Natural killer cell treated with Interleukin-12 subunit alpha and Interleukin-12 subunit beta and Interleukin-15 and Interleukin-18, amount 100 ng/mL, for 72 hours (primary cell): ENCODE measurements at places on chromosomes 16 and 17.

GRCh38 chr16:678209-678857 is 1.9 kb upstream of the STUB1 start:
- no peak for DNase-seq

DNA sequence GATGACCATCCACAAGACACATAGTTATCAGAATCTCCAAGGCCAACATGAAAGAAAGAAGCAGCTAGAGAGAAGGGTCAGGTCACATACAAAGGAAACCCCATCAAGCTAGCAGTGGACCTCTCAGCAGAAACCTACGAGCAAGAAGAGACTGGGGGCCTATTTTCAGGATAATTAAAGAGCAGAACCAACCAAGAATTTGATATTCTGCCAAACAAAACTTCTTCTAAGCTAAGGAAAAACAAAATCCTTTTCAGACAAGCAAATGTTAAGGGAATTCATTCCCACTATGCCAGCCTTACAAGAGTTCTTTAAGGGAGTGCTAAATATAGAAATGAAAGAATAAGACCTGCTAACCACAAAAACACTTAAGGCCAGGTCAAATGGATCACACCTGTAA is 47.8 kb downstream of the ITFG1 start:
- no peak for DNase-seq

DNA sequence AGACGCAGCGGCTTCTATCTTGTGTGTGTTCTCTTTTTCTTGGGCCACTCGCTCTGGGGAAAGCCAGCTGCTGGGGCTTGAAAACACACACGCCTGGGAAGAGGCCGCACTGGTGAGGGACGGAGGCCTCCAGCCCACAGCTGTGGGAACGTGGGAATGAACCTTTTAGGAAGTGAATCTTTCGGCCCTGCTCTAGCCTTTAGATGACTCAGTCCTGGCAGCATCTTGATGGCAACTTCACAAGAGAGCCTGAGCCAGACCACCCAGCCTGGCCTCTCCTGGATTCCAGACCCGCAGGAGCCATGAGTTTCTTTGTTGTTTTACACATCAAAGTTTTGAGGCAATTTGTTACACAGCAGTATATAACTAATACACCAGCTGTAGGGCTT is 2.2 kb upstream of the PDPK1 start:
- DNase-seq, result peak; percentile 26

- DNase-seq, result no peak
Observed at GRCh38 chr16:53445534-53445933, 11.3 kb downstream of the RBL2 start.

DNA sequence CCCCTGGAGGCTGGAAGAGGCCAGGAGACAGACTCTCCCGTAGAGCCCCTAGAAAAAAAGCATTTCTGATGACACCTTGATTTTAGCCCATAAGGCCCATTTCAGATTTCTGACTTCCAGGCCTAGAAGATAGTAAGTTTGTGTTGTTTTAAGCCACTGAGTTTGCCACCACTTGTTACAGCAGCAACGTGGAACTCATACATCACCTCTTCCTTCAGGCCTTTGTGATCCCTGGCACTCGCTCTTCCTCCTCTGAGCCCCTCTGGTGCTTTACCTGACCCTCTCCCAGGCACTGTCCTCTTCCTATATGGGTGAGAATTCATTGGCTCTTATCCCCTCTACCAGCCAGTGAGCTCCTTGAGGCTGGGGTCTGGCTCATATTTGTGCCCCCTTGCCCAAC is 18.7 kb upstream of the KRT19 start:
- DNase-seq, result no peak

- peak; percentile 88 for DNase-seq
Observed at GRCh38 chr17:75535119-75535537, 9.6 kb downstream of the LLGL2 start.

DNA sequence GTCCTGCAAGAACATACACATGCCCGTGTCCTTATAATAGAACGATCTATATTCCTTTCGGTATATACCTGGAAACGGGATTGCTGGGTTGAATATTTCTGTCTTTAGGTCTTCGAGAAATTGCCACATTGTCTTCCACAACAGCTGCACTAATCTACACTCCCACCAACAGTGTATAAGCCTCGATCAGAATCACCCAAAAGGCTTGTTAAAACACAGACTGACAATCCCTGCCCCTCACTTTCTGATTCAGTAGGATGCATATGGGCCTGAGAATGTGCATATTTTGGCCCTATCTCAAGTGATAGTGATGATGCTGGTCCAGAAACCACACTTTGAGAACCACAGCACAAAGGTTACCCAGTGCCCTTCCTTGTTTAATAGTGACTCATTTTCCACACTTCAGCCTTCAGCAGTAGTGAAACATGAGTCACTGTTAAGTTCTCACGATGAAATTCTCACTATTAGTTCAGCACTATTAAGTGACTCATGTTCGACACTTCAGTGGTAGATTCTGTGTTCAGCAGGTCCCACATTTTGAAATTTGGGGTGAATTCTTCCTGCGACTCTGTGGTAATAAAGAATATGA is 215.6 kb downstream of the GRIN2A start:
- no peak for DNase-seq

- DNase-seq, result peak; percentile 72
Observed at GRCh38 chr17:77127735-77128361, 12.9 kb upstream of the SEC14L1 start.

GRCh38 chr17:17066021-17066420 is 23.8 kb downstream of the MPRIP start:
- DNase-seq, result no peak

DNA sequence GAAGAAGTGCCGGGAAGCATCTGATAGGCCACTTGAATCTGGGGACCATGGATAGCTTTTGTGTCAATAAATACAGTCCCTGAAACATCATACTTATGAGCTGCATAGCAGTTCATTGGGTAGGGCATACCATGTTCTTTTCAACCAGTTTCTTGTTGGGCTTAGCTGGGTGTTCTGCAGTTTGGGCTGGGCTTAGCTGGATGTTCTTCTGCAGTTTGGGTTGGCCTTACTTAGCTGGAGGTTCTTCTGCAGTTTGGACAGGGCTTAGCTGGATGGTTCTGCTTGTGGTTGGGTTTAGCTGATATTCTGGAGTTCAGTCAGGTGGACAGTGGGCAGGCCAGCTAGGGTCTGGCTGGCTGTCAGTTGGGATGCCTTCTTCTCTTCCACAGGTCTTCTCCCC is 52.1 kb downstream of the LCMT1 start:
- no peak for DNase-seq

DNA sequence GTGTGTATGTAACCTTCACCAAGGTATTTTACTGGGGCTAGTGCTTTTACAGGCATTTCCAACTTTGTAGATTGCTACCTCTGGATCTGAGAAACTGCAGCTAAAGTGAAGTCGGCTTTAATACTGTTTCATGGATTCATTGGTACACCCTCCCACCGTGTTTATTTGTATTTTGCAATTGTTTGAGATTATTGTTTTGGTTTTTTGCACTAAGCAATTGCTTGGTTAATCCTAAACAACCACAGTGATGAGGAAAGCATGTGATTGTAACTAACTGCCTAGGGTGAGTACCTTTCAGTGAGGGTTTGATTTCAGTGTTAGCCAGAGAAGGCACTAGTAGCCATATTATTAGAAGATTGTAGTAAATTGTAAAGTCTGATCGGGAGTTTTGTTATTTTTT is 3.3 kb downstream of the LUC7L3 start:
- no peak for DNase-seq

- no peak for DNase-seq
Observed at GRCh38 chr16:1426734-1427471, 4.0 kb upstream of the PERCC1 start.

DNA sequence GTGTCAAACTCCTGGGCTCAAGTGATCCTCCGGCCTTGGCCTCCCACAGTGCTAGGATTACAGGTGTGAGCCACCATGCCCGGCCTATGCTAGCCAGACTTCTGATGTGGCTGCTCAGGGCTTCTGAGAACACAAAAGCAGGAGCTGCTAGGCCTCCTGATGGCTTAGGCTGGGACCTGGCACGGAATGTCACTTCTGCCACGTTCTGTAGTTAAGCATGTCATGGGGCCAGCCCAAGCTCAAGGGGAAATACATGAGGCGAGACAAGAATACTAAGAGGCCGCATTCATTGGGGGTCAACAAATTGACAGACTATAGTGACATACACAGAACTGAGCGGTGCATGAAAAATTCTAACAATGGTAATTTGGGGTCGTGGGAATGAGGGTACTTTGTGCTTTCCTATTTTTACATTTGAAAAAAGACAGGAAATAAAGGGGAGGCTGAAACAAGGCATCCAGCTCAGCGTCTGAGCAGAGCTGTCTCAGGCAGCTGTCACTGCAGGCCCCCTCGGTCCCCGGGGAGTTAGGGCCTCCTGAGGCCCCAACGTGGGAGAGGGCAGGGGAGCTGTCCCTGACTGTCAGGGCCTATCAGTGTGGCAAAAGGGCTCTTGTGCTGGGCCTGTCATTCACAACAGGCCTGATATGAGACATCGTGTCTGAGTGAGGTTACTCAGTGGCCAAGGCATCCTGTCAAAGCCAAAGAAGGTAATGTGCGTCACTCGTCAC is 26.4 kb downstream of the CFAP20 start:
- no peak for DNase-seq
